Lower leg skin (tissue), 4 donors: ENCODE measurements at places on chromosomes 1 and 21.

DNA sequence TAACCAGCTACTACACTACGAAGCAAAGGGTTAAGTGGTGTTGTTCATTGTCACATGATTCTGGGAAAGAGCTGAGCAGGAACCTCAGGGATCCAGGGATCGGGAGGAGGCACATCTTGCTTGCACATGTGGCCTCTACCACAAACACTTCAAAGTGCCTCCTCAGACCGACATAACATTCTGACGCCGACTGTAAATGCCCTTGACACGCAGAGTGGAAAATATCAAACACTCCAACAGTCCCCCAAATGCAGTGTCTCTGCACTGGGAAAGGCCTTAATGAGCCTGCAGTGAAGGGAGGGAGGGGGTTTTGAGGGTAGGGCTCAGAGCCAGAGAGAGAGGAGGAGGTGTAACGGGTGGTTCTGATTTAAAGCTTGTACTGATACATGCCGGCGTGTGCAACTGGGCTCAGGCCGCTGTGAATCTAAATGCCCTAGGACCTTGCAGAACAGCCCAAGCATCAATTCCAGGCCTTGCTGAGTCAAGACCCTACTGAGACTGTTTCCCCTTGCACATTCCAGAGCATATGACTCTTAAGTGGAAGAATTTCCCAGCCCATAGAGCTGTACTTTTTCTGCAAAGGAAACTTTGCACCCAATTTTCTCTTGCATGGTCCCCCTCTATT is 163.7 kb downstream of the NTMT2 start:
- no peak for DNase-seq

GRCh38 chr1:16129921-16130543 is 25.8 kb downstream of the EPHA2 start:
- DNase-seq = no peak

DNA sequence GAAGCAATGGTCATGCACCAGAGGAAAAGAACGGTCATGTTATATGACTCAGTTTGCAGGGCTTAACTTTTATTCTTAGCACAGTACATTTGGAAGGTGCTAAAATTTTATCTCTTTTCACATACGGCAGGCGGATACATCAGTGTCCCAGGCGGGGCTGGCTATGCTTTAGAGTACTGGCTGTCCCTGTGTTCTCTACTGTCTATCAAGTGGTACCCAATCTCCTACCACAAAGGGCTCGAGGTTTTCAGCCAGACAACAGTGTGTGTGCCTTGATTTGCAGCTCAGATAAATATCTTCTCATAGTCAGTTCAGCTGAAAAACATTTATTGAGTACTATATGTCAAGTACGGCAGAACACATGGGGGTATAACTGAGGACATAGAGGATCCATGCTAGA is 65.3 kb downstream of the URB2 start:
- no peak for DNase-seq

- DNase-seq = no peak
These were observed 100.8 kb upstream of the RNPC3 start for GRCh38 chr1:103424650-103425049.

GRCh38 chr1:193588311-193589082 is 402.1 kb upstream of the B3GALT2 start:
- DNase-seq = no peak

- no peak for DNase-seq
These were observed 90.1 kb downstream of the TENT5C start for GRCh38 chr1:117695796-117696490.

- DNase-seq = no peak
These were observed 16.9 kb downstream of the TINAGL1 start for GRCh38 chr1:31593136-31593665.

- DNase-seq = peak; percentile 74
These were observed 87.2 kb downstream of the MRPL37 start for GRCh38 chr1:54287176-54287650.

- no peak for DNase-seq
These were observed 15.8 kb downstream of the PLA2G2A start for GRCh38 chr1:19963636-19964035.

- no peak for DNase-seq
These were observed 119.1 kb downstream of the PTPRU start for GRCh38 chr1:29355375-29355774.

- no peak for DNase-seq
These were observed 16.9 kb downstream of the HSD3B2 start for GRCh38 chr1:119431836-119432235.

DNA sequence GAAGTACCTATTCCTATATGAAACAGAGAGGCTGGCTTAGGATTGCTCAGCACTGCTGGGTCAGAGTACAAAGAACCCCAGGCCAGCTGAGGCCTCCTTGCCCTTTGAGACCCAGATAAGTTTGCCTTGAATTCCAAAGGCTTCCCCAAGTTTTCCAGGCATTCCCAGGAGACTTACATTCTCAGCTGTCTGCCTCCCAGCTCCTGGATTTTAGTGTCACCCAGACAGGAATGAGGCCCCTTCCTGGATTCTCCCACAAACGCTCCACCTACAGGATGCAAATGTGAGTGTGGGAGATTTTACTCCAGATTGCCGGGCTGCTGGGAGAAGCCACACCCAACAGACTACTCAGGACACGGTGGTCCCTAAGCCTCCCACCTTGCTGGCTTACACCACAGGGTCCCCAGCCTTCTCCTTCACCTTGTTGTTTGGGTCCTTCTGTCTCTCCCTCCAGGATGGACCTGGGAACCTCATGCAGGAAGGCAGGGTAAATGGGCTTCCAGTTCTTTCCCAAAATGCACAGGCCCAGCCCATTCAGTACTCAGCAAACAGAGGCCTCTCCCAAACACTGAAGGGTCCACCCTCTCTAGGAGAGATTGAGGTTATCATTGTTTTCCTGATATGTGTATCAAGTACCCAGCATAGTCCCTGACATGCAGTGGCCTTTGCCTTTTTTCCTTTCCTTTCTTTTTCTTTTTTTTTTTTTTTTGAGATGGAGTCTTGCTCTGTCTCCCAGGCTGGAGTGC is 10.6 kb downstream of the RHBG start:
- no peak for DNase-seq

DNA sequence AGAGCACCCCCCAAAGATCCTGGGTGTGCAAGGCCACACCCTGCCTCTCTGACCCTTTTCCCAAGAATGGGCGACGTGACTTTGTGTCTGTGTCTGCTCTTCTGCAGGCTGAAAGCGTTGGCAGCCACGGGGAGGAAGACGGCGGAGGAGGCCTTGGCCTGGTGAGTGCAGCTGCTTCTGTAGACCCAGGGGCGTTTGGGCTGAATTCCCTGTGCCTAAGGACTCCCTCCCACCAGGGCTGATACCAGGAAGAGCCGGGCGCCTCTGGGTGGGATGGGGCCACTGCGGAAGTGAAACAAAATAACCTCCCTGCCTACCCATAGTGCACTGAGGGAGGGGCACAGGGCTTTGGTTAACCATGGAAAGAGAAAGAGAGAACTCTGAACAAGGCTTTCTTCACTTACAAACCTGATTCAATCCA is 2.5 kb downstream of the UBASH3A start:
- no peak for DNase-seq

GRCh38 chr1:200990114-200990513 is 33.4 kb downstream of the KIF21B start:
- DNase-seq = no peak

DNA sequence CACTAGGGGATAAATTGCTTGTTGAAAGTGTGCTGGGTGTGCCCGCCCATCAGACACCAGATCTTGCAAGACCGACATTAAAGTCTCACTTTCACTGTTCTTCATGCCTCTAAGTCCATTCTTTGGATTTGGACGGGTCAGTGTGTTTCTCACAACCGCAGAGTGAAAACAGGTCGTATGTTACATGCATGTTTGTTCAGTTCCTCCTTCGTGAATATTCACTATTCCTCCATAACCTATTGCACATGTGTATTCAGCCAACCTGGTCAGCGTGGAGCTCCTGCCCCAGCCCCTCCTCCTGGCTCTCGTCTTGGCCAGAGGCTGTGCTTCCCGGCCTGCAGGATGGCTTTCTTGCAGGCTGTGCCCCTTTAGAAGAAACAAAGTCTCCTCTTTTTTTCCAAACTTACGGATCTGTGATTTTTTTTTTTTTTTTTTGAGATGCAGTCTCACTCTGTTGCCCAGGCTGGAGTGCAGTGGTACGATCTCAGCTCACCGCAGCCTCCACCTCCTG is 2.2 kb upstream of the KRTAP10-6 start:
- DNase-seq = peak; percentile 42

DNA sequence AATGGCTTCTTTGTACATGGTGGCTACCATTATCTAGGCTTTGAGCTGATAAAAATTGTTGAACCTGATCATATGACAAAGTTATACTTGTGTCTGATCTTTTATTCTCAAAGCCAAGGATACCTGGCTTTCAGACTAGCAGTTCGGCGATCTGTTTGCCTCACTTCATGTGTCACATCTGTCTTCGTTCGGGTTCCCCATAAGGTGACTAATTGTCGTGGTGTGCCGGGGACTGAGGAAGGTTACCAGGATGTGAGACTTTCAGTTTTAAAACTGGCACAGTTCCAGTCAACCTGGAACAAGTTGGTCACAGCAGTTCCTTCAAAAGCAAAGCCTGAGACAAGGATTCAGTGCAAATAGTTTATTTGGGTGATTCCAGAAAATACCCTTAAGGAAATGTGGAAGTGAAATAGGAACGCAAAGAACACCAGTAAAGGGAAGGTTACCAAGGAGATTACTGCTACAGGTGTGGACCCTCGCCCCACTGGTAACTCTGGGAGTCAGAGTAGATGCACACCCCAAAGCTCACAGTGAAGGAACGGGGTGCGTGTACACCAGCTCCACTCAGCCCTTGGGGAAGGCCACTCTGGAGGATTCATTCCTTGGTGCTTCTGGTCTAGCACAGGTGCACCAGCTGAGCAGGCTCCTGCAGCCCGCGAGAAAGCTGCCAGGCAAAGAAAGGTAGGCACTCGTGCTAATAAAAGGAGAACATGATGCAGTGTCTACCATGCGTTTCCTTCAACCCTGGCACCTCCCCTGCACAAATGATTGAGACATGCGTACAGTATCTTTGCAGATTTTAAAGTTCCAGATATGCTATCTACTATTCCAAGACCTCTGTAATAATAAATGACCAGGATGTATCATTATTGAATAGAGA is 69.0 kb downstream of the VWA5B1 start:
- no peak for DNase-seq

GRCh38 chr21:44024887-44025353 is 12.8 kb downstream of the TRAPPC10 start:
- DNase-seq = peak; percentile 55

DNA sequence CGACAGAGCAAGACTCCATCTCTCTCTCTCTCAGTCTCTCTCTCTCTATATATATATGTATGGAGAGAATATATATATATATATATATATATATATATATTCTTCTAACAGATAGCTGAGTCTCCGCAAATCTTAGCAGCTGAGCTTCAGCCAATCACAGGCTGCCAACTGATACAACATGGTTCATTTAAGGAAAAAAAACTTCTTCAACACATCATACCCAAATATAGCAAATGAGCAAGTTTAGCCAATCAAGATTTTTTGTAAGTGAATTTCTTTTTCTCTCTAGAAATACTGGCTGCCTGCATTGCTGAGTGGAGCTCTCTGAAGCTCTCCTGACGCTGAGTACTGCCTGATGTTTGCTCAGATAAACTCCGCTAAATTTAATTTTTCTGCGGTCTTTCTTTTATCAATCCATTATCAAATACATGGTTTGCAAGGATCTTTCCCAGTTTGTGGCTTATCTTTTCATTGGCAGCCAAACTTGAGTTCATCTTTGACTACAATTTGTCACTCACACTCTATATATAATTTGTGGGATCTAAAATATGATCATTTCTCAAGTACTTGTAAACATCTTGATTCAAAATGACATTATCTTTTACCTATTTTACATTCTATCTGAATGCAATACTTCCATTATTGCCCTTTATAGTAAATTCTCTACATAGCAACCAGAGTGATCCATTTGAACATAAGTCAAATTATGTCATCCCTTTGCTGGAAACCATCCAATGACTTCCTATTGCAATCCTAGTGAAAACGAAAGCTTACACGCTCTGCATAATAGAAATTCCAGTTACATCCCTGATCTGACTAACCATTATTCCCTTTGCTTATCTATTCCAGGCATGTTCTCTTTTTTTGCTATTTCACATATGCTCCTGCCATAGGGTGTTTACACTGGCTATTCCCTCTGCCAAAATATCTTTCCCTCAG is 2131.7 kb downstream of the MRPL39 start:
- no peak for DNase-seq

GRCh38 chr1:85660541-85660940 is 47.7 kb downstream of the ZNHIT6 start:
- DNase-seq = no peak

DNA sequence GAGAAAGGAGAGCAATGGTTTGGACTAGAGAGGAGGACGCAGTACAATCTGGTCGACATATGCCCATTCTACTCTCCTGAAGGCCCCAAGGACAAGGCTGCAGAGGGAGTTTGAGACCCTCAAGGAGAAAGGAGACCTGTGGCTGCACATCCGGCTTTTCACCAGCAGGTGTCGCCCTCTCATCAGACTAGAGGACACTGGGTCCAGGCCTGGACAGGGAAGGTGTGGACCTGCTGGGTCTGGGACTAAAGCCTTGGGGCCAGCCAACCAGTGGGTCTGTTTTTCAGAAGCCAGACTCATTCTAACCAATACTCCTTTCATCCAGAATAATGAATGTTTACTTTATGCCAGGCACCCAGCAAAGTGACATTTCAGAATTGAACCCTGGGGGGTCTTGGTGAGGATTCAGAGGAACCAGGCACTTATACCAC is 5.0 kb downstream of the SRARP start:
- peak; percentile 95 for DNase-seq

- DNase-seq = no peak
These were observed 290.1 kb upstream of the USP25 start for GRCh38 chr21:15439726-15440125.

GRCh38 chr1:46466477-46467182 is 23.0 kb upstream of the DMBX1 start:
- no peak for DNase-seq

- no peak for DNase-seq
These were observed 475.2 kb upstream of the USP24 start for GRCh38 chr1:55690366-55690765.

DNA sequence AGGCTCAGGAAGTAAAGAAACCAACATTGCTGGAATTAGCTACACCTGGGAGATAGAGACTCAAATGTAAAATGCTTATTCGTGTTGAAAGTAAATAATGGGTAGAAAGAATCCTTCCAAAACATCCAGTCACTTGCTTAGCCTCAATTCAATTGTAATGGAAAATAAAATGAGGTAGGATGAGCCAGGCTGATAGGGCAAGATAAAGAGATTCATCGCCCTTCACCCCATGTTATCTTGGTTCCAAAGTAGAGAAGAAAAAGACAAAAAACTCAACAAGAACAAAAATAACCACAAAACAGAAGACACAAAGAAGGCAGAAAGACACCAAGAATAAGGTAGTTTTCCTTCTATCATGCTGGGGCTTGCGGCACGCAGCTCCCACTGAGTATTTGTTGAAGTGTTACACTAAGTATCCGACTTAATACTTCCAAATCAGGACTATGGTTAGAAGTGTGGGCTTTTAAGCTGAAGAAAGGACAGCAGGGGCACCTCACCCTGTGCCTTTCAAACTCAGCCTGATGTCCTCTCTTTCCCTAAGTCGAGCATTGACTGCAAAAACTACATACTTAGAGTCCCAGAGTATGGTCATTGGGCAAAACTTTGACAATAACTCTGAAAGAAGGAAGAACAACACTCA is 202.1 kb downstream of the VAV3 start:
- DNase-seq = no peak

- DNase-seq = no peak
These were observed 118.5 kb upstream of the C1orf174 start for GRCh38 chr1:4018466-4019146.

GRCh38 chr1:50684185-50684584 is 260.9 kb upstream of the DMRTA2 start:
- DNase-seq = no peak
